ENCODE measurements at places on chromosomes 1 and 21.

DNA sequence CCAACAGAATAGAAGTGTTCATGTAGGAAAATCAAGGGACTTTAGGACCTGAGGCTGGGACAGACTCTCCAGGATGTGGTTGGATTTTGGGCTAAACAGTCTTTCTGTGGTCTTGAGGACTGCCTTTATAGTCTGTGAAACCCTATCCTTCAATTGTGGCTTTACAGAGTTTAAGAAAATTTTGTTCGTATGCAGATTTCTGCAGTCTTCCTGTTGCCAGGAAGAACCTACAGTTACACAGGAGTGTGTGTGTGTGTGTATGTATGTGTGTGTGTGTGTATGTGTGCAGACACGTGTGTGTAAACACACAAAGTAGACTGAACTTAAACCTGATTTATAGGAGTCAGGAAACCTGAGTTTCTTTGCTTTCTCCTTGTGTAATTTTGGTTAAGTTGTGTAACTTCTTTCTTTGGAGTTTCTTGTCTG, 22.8 kb downstream of the NEK7 start:
- DNase-seq: peak; percentile 65

GRCh38 chr1:230753586-230754251, 6.5 kb downstream of the CAPN9 start:
- peak; percentile 39 for DNase-seq

DNA sequence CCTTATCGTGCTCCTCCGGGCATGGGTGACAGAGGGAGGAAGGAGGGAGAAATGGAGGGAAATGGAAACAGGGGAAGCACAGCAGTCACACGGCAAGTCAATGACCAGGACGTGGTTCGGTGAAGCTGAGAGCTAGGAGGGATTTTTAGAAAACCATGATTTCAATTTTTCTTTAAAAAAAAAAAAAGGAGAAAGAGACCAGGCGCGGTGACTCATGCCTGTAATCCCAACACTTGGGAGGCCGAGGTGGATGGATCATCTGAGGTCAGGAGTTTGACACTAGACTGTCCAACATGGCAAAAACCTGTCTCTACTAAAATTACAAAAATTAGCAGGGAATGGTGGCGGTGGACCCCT, 776 bp upstream of the TNFRSF9 start:
- DNase-seq: peak; percentile 15

DNA sequence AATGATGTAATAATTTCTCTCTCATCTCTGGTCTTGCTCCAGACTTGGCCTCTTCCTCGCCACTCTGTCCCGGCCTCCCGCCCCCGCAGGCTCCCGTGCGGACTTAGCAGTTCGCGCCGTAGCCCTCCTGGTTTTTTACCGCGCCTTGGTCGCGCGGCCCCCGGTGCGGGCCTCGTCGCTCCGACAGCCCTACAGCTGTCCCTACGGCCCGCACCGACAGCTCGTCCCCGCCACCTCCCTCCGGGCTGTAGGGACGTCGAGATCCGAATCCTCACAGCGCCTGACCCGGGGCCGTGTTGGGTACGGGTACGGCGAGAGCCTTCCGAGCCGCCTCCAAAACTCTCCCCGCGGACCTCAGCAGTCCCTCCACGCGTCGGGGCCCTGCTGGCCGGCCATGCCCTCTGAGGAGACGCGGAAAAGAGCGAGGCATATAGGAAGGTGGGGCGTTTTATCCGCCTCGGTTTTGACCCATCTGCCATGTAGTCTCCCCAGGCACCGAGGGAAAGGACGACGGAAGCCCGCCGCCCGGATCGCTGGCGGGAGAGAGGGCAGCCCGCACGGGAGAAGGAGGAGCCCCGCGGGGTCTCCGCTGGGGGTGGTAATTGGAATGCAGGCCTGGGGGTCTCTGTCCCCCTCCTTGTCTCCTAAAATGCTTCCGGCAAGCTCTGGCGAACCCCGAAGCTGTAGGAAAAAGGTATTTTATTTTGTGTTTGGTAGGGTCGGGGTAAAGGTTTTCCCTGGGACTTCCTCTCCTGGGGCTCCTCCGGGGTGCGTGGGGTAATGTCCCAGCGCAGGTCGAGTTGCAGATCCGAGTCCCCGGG, 3.3 kb downstream of the LHX4 start:
- DNase-seq: no peak

GRCh38 chr1:155455588-155456195, 106.9 kb downstream of the ASH1L start:
- peak; percentile 39 for DNase-seq

DNA sequence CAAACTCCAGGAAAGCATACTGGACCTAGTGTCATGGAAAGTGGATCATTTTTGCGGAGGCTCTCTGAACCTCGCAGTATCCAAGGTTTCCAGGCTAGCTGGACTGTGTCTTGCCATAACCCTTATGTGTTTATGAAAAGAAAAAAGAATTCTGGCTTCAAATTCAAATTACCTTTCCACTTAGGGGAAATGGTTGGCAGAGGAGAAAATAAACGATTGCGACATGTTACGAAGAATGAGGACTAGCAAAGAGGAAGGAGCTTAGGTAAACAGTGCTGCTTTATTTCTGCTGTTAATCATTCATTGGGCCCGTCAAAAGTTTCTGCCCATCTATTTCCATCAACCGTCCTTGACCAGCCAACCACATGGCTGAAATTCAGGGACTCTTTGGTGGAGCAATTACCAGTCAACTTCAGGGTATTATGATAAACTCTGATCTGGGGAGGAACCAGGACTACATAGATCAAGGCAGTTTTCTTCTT, at the start of gene C4BPA:
TSS of gene C4BPA (plus strand) at position 342 of the 482 bp plus-strand sequence. CDS start 8,793 bp downstream, outside the sequence.
- no peak for DNase-seq

GRCh38 chr1:219442611-219443061, 170.3 kb downstream of the ZC3H11B start:
- DNase-seq: peak; percentile 45

GRCh38 chr21:37204580-37204979, 62.6 kb downstream of the VPS26C start:
- no peak for DNase-seq

GRCh38 chr1:58902830-58903513, 119.1 kb upstream of the JUN start:
- no peak for DNase-seq

- DNase-seq: no peak
Measured at GRCh38 chr21:43825242-43825935, 36.0 kb downstream of the RRP1 start.

DNA sequence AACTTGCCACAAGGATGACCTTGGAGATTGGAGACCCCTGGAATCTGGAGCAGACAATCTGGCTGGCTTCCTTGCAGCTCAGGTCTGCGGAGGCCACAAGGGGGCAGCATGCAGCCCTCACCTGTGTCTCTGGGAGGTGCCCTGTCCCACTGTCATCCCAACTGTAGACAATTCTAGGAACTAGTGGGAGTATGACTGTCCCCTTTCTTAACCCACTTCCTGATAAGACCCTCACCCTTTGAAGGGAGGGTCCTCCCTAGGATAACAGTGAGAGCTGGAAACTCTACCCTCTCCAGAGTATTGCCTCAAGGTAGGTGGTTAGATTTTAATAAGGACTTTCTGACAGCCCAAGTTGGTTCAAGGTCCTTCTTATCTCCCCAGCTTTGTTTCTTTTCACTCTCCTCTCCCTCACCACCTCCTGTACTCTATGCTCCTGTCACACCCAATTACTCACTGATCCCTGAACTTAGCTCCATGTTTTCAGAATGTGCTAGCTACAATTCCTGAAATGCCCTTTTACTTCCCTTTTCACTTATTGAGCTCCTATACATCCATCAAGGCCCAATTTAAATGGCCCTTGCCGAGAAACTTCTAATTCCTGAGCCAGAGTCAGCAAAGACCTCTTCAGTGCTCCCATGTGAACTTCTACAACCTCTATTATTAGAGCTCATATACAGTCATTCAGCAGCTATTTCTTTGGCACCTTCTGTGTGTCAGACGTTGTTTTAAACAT, 9.2 kb upstream of the KCNQ4 start:
- DNase-seq: no peak

DNA sequence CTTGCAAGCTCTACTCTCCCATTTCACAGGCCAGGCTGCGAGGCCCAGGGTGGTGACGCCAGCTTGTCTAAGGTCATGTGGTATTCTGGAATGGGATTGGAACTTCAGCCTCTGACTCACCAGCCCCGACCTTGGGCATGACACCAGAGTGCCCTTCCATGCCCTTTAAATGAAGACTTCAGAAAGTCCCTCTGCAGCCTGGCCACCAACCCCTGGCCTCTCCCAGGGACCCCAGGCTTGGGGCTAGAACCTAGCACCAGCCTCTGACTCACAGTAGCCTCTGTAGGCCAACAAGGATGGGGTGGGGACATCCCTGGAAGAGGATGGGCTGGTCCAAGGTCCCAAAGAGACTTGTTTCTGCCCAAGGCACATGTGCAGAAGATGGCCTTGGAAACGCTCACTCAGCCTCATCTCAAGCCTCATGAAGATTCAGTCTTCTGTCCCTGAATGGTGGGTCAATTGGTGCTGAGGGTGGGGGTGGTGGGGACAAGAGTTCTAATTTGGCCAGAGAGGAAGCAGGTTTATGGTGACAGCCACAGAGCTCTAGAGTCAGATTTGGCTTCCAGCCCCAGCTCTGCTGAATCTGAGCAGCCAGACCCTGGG, 36.1 kb upstream of the RUNX3 start:
- no peak for DNase-seq

- DNase-seq: peak; percentile 65
Measured at GRCh38 chr1:88998716-88999115, 6.3 kb upstream of the KYAT3 start.

DNA sequence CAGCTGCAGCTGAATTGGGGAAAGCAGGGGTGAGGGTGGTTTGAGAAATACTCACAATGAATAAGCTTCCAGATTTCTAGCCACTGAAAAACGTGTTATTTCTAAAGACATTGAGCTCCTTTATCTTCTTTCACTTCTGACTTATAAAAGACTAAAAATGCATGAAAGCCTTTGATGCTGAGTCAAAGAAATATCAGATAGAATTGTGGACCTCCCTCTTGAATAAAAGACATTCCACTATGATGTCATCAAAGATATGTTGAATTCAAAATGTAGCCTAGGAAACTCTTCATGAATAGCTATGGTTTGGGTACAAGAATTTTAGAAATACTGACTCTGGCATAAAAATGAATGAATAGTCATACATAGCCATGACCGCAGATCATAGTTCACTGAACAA, 44.7 kb upstream of the COL24A1 start:
- peak; percentile 46 for DNase-seq

GRCh38 chr1:165137551-165138316, 218.8 kb downstream of the LMX1A start:
- no peak for DNase-seq

GRCh38 chr21:44998621-44999427, 59.0 kb downstream of the SLX9 start:
- DNase-seq: no peak

GRCh38 chr1:157450106-157450505, 102.2 kb downstream of the FCRL5 start:
- no peak for DNase-seq

- no peak for DNase-seq
Measured at GRCh38 chr1:21378705-21379494, 61.0 kb upstream of the NBPF3 start.

DNA sequence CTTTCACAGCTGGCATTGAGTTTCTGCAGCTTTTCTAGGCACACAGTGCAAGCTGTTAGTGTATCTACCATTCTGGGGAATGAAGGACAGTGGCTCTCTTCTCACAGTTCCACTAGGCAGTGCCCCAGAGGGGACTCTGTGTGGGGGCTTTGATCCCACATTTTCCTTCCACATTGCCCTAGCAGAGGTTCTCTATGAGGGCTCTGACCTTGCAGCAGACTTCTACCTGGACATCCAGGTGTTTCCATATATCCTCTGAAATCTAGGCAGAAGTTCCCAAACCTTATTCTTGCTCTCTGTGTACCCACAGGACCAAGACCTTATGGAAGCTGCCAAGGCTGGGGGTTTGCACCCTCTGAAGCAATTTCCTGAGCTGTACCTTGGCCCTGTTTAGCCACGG, 2.4 kb upstream of the IFI44 start:
- DNase-seq: no peak

GRCh38 chr1:156898161-156898566, 4.6 kb downstream of the PEAR1 start:
- DNase-seq: peak; percentile 62

GRCh38 chr21:34913811-34914210, 135.3 kb downstream of the RUNX1 start:
- DNase-seq: peak; percentile 97

DNA sequence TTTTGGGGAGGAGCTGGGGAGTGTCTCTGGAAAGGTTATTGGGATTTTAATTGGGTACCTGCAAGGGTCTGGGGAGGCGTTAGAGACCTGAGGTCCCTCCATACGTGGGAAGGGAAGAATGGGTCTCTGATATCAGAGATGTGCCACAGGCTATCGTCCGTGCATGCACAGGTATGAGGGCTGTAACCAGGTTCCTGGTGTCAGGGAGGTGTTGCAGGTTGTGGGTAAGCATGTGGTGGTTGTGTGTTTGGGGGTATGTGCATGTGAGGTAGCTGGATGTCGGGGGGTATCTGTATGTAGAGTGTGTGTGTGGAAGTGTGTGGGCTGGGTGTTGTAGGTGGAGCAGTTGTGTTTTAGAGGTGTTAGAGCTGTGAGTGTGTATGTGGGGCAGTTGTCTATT, 8.3 kb downstream of the AHDC1 start:
- DNase-seq: no peak

GRCh38 chr1:34983700-34984355, 1.3 kb downstream of the TMEM35B start:
- DNase-seq: peak; percentile 24

DNA sequence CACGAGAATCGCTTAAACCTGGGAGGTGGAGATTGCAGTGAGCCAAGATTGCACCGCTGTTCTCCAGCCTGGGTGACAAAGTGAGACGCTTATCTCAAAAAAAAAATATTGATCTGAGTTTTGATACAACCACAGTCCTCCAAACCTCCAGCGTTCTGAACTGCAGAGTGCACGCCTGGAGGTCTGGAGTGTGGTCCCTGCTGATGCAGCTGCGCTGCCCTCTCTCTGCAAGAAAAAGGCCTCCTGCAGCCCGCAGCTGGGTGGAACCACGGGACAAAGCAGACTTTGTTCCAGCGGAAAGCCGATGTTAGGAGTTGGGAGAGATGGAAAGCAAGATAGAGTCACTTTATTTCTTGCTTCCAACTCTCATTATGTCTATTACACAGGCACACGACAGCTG, 144.9 kb upstream of the SOD1 start:
- peak; percentile 9 for DNase-seq
